Stimulated activated CD4-positive, alpha-beta T cell treated with anti-CD3 and anti-CD28 coated beads, Interleukin-15, amount 100 ng/mL, for 48 hours (primary cell): ENCODE measurements at places on chromosomes 6 and 20.

DNA sequence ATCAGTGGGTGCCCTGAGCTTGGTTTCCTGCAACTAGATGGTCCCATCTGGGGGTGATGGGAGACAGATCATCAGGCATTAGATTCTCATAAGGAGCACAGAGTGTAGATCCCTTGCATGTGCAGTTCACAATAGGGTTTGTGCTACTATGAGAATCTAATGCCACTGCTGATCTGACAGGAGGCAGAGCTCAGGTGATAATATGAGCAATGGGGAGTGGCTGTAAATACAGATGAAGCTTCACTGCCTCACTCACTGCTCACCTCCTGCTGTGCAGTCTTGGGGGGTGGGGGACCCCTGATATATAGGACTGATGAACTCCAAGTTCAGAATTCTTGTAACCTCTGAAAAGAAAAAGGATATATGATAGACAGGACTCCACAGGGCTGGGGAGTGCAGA is 108.0 kb downstream of the RIN2 start:
- DNase-seq = no peak

GRCh38 chr6:107655864-107656263 is 165.9 kb downstream of the SOBP start:
- DNase-seq = no peak

DNA sequence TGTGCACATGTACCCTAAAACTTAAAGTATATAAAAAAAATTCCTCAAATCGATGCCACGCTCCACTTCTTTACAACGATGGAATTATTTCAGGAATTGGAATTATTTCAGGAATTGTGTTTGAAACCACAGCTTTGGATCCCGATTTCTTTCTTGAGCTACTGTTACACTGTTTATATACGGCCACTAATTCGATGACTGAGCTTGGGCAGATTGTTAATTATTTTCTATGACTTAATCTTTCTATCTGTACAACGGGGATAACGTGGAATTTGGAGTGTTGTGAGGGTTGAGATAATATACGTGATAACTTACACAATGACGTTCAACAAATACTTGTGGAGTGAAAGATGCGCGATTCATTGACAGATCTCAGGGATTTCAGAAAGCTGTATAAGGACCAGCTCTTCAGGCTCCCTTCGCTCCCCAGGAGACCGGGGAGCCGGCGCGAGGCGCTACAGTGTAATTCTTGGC is 171.3 kb downstream of the SLC16A10 start:
- no peak for DNase-seq

DNA sequence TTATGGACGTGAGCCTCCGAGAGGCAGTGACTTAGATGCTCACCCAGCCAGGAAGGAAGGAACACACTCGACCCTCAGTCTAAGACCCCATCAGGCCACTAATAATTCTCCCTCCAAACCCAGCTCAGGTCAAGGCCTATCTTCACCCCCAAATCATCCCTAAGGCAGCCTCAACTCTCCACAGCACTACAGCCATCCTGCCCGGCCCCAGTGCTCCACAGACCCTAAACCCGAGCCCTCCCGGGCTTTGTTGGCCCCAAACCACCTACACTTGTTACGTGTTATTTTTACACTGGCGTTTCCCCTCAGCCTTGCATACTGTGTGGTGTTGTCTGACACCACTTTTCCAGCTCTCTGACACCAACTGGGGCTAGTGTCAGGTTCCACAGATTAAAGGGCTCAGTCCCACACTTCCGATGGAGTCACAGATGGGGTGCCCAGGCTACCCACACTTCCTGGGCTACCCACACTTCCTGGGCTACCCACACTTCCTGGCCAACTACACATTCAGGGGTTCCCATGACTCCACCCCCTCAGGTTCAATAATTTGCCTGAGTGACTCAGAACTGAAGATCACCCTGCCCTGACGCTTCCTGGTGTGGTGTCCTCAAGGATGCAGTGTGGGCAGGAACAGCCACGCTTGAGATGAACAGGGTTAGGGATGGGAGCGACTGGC is 25.3 kb downstream of the RBCK1 start:
- DNase-seq = peak; percentile 65
